ENCODE measurements at places on chromosomes 11 and 22.

GRCh38 chr11:125182573-125182972, 18.0 kb downstream of the PKNOX2 start:
- H3K27ac ChIP-seq = no peak overlapping the region
- H3K36me3 ChIP-seq = no peaks in the 10 kb centered on the region
- H3K4me1 ChIP-seq = no peaks in the 10 kb centered on the region
- peaks cover 10% of the 10 kb centered on the region for H3K27me3 ChIP-seq
- H3K4me3 ChIP-seq = no peak overlapping the region

- H3K4me3 ChIP-seq = no peak overlapping the region
- H3K36me3 ChIP-seq = peaks cover 52% of the 10 kb centered on the region
- no peak overlapping the region for H3K27ac ChIP-seq
- no peaks in the 10 kb centered on the region for H3K27me3 ChIP-seq
Measured at GRCh38 chr11:134207538-134208239, 16.1 kb downstream of the NCAPD3 start.

GRCh38 chr22:25888399-25889054, 146.5 kb downstream of the MYO18B start:
- H3K4me3 ChIP-seq = no peak overlapping the region
- no peaks in the 10 kb centered on the region for H3K36me3 ChIP-seq
- H3K27ac ChIP-seq = no peak overlapping the region
- DNase-seq = no peak
- peaks cover 6% of the 10 kb centered on the region for H3K27me3 ChIP-seq
- no peaks in the 10 kb centered on the region for H3K4me1 ChIP-seq

GRCh38 chr11:55942785-55943392, 6.7 kb upstream of the OR5I1 start:
- H3K4me1 ChIP-seq = no peaks in the 10 kb centered on the region
- H3K27me3 ChIP-seq = no peaks in the 10 kb centered on the region
- H3K36me3 ChIP-seq = no peaks in the 10 kb centered on the region
- no peak for DNase-seq

Data from activated T-helper 1 cell treated with anti-CD3 and anti-CD28 coated beads, Interleukin-12 subunit alpha, Interleukin-12 subunit beta, Interleukin-2, Interleukin-4 antibody, amounts not matched to agents 30 ng/mL and 10 ng/mL and 1 ng/mL, durations not matched to agents 14 hours and 24 hours and 36 hours (primary cell).